ENCODE measurements at places on chromosomes 5 and 9. TPM values are rescaled to one million over a fixed set of nuclear protein-coding genes. Genes with fewer than 3 reads are reported as not detected.
A peak's percentile ranks its signal among the peaks of the same experiment; 100 is the strongest.

DNA sequence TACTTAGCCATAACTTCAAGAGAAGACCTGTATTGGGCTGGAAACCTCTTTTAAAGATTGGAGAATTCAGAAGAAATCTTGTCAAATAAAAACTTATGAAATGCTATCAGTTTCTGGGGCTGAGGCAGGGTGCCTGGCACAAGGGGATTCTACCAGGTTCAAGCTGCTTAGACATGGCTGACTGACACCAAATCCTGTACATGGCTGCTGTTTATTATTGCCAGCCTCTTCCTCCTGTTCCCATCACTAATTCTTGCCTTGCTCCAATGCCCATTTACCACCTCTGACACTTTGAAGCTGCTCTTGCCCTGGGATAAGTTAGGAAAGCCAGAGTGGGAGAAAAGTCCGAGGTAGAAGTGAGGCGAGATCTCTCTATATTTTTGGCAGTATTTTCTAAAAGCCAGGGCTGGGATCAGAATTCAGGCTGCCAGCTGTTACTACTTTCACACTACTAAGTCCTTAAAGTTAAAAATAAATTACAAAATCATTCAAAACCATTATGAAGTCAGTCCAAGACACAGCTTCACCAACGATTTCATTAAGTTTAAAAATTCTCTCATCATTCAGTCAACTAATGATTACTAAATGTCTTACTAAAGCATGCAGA is 66.3 kb upstream of the TNFAIP8 start:
- no peak for DNase-seq

DNA sequence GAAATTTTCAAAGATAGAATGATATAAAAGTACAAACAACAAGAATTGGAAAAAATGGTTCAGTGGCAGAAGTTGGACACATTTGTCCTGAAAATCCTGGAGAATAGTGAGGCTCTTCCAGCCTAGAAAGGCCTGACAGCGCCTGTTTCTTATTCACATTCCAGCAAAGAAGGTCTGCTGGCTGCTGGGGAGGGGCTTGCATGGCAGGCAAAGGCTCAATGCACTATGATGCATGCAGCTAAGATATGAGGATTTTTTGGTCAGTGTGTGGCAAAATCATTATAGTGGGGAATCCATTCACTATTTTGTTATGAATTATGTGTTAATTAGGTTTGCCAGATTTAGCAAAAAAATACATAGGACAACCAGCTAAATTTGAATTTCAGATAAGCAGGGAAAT is 243.9 kb upstream of the SLC30A5 start:
- DNase-seq: no peak

DNA sequence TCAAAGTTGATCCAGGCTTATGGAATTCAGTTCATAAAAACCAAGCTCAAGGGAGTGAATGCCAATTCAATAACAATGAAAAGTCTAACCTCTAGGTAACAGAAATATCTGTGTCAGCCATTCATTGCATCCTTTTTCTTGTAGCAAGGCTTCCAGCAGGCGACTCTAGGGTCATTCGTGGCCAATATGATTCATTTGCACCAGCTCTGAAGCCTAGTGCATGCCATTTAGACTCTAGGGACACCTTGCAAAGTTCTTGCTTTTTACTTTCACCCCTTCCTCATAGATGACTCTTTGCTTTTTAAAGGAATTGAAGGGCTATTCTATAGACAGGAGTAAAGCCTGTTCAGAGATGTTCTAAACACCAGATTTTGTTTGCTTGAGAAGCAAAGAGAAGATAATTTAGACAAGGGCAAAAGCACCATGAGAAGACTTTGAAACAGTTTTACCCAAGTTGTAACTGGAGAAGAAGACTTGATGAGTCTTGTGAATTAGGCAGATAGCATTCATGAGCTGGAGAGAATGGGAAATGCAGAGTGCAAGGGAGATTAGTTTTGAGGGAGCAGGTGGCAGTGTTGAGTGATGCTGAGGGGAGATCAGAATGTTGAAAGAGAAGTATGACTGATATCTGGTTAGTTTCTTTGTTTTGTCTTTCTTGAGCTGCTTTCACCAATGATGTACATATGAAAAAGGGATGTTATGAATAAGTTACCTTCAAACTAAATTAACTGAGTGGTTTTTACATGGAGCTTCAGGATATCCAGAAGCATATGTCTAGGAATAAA is 94.5 kb downstream of the F2RL2 start:
- no peak for DNase-seq

DNA sequence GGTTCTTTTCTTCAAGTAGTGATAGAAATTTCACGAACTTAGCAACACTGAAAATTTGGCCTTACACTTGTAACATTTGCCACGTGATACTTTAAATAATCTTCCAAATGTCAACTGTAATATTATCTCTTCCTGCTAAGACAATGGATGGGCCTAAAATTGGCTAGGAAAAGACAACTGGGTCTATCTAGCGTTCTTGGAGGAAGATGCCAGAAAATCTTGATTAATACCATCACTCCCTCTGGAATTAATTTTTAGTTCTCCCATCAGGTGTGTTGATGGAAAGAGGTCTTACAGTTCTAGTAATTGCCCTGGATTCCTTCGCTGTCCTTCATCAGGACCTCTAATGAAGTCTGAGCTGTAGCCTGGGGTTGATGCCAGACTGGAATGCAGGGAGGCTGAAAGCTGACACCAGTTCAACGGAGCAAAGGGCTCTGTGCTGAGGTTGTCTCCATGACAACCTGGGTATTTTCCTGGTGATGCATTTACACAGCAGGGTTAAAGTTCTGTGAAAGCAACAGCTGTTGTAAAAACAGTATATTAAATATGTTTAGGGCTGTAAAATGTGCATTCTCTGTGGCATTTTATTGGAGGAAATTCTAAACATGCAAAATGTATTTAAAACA is 92.3 kb downstream of the GAS1 start:
- DNase-seq: peak; percentile 87

GRCh38 chr5:141758310-141758998 is 76.4 kb upstream of the ARAP3 start:
- no peak for DNase-seq

GRCh38 chr5:167709625-167710024 is 581.8 kb upstream of the WWC1 start:
- DNase-seq: no peak

GRCh38 chr5:141441571-141442170 is 11.4 kb downstream of the PCDHGA12 start:
- no peak for DNase-seq

DNA sequence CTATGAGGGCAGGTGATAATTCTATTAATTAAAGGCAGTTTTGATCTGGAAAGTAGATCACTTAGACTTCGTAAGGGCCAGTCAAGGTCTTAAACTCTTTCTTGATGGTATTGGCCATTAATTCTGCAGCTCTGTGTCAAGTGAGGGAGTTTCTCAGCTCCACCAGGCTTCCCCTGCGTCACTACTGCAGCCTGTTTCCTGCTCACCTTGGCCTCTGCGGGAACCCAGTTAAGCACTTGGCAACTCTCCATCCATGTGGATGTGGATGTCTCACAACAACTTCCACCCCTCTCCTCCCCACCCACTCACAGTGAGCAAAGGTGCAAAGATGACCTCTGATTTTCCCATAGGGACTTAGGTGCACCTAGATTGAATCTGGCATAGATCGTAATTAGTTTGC is 191.6 kb downstream of the PLK2 start:
- no peak for DNase-seq

The SLC36A3 gene
- not detected for total RNA-seq
